ENCODE measurements at places on chromosomes 11 and 22.

DNA sequence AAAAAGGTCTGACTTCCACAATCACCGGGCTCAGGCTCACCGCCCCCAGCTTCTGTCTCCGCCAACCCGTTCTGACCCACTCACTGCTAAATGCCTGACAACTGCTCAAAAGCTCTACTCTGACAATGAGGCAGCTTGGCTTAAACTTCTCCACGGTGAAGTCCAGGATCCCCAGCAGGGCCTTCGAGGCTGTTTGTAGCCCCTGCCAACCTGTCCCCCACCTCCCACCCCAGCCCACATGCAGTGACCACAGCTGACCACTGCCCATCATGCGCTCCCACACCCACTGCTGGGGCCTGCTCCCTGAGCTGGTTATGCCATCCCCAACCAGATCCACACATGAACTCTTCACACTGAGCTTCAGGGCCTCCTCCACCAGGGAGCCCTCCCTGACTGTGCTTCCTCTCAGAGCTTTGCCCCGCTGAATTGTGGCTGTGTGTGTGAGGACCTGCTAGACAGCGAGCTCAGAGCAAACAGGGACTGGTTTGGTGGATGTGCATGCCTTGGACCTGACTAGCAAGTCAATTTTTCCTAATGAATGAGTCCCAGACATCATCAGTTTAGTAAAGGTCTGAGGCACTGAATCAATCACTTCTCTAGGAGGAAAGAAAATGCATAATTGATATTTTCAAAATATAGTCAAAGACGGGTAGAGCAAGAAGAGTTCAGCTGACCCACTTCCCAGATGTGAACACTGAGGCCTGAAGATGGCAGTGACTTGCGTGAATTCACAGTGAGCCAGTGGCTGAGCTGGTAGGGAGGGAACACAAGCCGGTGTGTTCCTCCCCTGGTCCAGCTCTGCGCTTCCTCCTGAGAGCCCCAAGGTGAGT lies 7.7 kb downstream of the LRRC32 start:
- DNase-seq = no peak

- no peak for DNase-seq
Measured at GRCh38 chr11:68659158-68659921, 25.0 kb upstream of the GAL start.

GRCh38 chr22:32823024-32823730 lies 21.7 kb downstream of the TIMP3 start:
- DNase-seq = no peak

- DNase-seq = no peak
Measured at GRCh38 chr22:43377548-43377895, 34.3 kb upstream of the MPPED1 start.

DNA sequence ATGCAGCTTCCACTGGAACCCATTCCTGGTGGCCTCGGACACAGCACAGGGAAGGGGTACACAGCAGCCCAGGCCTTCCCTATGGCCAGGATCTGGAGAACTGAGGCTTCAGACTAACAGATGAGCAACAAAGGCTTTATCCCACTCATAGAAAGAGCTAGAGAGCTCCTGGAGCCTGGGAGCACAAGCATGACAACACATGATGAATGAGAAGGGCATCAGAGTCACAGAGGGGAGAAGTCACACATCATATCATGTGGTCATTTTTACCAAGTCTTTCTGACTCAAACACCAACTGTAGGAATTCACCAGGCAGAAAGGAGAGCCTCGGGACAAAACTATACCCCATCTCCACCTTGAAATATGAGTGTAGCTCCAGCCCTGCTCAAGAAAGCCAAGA lies 43.2 kb downstream of the NRXN2 start:
- DNase-seq = no peak

- DNase-seq = no peak
Measured at GRCh38 chr22:40265783-40266182, 80.5 kb upstream of the ADSL start.

GRCh38 chr22:36755316-36755715 lies 20.6 kb downstream of the IFT27 start:
- no peak for DNase-seq

- no peak for DNase-seq
Measured at GRCh38 chr11:47329431-47329986, 23.0 kb downstream of the MYBPC3 start.

DNA sequence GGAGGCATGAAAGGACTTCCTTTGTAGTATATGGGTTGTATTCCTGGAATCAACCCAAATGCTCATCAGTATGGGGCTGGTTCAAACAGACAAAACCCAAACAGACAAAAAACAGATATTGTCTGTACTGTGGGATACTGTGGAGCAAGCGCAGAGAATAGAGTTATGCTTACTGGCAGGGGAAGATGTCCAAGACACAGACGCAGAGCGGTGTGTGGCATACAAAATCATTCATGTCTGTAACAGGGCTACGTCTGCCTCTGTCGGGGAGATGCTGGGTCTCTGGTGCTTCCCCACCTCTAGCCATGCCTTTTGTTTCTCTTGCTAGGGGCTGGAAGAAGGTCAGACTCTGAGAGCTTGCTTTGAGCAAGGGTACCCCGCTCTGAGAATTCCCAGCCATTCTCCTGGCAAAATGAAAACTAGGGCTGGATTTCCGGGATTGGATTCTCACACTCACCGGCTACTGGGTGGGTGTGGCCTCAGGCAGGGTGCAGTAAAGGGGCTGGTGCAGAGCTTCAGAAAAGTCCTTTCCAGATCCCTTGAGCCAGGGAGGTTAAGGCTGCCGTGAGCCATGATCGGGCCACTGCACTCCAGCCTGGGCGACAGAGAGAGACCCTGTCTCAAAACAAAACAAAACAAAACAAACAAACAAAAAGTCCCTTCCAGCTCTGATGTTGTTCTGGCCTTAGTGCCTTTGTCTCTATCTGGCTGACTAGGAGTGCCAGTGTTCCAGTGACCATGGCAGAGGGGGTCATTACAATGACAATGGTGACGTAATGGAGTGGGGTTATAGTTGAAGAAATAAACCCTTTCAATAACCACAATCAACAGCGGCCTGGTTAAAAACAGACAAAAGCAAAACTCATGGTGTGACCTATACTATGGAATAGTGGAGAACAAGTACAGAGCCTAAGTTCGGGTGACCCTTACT lies 2.9 kb upstream of the ABCC8 start:
- no peak for DNase-seq

GRCh38 chr22:20536590-20537324 lies 29.3 kb downstream of the MED15 start:
- no peak for DNase-seq

DNA sequence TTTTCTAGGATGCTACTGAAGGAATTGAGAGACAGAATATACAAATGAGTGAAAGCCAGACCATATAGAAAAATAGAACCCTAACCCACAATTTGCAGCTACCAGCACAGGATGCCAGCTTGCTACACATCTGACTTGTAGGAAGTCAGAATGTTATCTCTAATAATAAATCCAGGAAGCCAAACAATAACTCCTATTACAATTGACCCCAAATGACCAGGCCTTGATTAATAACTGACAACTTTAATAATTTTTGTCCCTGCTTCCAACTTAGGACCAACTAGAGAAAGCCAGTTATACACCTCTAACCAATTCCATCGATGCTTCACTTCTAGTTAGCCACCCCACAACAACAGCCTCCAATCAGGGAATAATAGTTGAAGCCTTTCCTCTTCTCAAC lies 193.4 kb downstream of the CASP12 start:
- DNase-seq = no peak

GRCh38 chr22:40509401-40510134 lies 127.0 kb downstream of the MRTFA start:
- no peak for DNase-seq

DNA sequence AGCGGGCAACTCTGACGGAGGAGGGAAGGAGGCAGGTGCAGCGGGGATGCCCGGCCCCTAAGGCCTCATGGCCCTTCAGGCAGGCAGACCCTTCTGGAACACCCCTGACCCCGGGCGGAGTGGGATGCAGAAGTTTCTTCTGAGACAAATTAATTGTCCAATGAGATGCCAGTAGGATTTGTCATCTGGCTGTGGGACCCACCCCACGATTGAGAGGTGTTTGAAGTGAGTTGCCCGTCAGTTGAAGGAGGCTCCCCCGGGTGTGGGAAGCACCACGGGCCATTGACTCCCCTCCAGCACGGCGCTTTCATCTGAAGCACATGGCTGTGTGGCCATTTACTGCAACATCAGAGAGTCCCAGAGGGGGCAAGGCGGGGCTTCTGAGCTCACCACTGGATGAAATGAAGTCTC lies 527.8 kb downstream of the BRD1 start:
- no peak for DNase-seq

- no peak for DNase-seq
Measured at GRCh38 chr11:61850687-61851086, 22.6 kb downstream of the FADS2 start.

DNA sequence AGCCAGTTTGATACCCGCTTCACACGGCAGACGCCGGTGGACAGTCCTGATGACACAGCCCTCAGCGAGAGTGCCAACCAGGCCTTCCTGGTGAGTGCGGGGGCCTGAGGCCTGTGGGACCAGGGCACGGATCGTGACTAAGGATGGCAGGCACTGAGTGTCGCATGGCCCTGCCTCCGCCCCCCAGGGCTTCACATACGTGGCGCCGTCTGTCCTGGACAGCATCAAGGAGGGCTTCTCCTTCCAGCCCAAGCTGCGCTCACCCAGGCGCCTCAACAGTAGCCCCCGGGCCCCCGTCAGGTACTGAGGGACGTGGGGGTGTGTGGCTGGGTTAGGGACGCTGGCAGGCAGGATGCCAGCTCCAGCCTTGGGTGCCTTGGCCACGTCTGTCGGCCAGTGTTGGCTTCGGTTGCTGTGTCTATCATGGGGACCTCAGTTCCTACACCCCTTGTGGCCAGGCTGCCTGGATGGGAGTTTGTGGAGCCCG lies 3.0 kb downstream of the PTPRCAP start:
- DNase-seq = no peak

- DNase-seq = no peak
Measured at GRCh38 chr22:30643055-30643875, 7.7 kb downstream of the SLC35E4 start.

DNA sequence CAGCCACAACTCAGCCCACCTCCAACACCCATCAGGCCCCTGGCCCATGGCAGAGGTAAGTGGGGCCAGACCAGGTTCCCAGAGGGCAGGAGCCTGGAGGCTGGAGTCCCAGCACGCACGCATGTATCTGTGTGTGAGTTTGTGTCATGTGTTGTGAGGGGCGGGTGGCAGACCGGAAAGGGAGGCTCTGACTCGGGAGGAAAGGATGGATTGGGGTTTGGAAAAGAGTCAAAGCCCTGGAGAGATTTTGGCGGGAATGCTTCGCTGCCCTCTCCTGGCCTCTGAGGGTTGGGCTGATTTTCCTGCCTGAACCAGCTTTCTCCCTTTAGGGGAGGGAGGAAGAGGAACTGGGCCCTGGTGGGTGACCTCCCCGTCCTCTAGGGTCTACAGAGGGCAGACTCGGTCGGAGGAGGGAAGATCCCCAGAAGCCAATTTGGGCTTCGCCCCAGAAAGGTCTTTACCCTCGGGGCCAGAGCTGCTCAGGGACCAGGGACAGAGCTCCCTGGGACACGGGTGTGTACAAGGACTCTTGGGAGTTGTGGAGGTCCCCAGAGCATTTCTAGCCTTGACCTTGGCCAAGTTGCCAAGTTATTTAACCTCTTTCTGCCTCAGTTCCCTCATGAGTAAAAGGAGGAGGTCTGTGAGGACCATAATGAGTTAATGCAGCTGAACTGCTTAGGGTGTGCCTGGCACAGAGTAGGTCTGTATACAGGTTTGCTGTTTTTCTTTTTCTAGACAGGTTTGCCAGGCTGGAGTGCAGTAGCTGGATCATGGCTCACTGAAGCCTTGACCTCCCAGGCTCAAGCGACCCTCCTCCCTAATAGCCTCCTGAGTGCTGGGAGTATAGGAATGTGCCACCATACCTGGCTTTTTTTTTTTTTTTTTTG lies 6.9 kb downstream of the C11orf68 start:
- DNase-seq = no peak

DNA sequence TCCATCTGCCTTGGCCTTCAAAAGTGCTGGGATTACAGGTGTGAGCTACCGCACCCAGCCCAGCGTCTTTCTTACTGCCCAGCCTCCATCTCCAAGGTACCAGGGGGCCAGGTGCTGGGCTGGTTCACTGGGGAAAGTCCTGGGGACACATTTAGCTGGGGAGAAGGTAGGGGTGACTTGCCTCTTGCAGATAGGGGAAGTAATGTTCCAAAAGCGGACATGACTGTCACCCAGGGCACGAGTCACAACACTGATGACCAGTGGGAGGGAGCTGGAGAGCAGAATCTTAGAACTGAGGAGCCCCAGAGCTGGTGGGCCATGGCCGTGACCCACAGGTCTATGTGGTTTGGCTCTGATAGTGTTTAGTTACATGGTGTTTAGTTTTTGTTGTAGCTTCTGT lies 2.4 kb upstream of the SLC15A3 start:
- no peak for DNase-seq

DNA sequence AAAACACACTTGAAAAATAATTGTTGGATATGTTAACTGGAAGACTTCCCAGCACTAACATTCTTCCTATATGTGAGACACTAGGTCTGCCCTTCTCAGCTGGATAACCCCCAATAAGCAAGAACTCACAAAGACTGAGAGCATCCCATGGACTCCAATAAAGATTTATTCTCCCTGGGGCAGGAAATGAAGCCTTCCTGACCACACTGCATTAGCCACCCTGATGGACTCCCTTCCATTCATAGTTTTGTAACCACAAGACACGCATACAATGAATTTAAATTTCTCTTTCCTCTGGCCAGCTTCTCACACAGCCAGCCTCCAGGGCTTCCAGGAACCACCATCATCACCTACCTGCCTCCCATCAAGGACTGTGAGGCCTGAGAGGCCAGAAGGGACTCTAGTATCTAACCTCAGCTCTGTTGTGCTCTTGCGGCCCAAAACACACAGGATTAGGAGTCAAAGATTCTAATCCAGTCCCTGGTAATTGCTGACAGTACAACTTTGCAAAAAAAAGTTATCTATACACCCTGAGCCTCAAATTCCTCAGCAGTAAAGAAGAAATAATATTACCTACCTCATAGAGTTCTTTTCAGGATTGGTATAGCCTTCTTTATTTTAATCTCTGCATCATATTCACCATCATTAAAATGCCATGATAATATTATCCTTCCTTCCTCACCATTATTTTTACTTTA lies 45.6 kb upstream of the GDPD4 start:
- DNase-seq = no peak

DNA sequence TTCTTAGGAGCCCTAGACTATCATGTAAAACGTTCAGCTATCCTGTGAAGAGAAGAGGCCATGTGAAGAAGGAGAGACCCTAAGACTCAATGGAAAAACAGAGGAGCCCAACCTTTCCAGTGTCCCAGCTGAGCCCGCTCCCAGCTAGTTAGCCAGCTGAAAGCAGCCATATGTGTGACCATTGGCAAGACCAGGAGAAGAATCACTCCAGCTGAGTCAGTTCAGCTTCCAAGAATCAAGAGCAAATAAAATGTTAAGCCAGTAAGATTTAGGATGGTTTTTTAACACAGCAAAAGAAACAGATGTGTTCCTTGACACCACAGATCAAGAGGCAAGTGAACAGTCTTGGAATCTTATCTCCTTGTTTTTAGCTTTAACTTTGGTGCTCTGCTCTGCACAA lies 108.0 kb downstream of the CCDC81 start:
- no peak for DNase-seq

Data from stimulated activated CD8-positive, alpha-beta memory T cell treated with anti-CD3 and anti-CD28 coated beads, Interleukin-15, amount 100 ng/mL, for 4 hours (primary cell).